ENCODE measurements at places on chromosomes 5 and 9.

- DNase-seq = no peak
Observed at GRCh38 chr5:138725153-138725817, 27.9 kb upstream of the CTNNA1 start.

DNA sequence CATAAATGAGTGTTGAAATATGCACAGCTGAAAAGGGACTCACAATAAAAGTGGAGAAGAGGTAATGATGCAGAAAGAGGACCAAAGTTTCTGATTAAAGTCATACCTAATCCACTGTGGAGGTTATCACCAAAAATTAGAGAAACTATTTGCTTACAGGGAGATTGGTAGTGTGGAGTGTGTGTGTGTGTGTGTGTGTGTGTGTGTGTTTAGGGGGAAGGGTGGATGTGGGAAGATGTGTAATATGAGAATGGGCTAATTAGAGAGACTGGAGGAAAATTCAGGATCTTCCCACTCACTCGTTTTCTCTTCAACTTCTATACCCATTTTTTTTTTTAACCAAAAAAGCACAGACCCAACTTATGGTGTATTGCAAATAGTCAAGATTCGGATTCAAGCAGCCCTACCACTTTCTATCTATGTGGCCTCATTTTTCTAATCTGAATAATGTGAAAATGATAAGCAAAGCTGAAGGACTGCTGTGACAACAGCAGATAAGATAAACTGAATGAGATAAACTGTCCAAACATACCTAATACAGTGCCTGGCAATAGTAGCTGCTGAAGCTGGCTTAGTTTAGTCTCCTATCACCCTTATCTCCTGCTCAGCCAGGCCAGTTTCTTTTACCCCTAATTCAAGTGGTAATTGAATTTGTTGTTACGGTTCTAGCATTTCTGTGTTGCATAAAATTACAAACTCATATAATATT, 501.1 kb downstream of the KDM4C start:
- no peak for DNase-seq

- no peak for DNase-seq
Observed at GRCh38 chr5:107430071-107430625, 240.6 kb downstream of the EFNA5 start.

DNA sequence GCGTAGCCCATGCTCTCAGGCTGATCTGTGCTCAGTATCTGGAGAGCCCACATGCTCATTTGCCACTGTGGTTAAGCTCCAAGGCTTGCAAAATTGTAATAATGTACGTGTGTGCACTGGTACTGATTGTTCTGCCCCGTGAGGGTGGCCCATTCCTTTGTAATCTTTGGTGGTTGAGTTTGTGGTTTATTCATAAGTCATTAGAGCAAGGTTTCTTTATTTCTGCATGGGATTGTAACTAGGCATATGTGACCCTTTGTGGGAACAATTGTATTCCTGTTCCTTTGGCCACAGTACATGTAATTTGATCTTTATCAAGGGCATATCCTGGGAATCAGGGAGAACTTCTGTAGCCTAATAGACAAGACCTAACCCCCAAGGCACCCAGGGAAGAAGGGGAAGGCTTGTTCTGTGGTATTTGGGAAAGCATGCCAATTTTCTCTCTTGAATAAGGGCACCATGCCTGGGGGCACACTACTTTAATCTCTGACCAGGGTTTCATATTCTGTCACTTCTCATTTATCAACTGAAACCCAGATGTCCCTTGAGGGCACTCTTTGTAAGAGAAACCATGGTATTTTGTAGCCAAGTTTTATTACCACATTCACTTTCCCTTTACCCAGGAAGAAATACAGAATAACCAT, 74.6 kb downstream of the NPR3 start:
- DNase-seq = no peak

DNA sequence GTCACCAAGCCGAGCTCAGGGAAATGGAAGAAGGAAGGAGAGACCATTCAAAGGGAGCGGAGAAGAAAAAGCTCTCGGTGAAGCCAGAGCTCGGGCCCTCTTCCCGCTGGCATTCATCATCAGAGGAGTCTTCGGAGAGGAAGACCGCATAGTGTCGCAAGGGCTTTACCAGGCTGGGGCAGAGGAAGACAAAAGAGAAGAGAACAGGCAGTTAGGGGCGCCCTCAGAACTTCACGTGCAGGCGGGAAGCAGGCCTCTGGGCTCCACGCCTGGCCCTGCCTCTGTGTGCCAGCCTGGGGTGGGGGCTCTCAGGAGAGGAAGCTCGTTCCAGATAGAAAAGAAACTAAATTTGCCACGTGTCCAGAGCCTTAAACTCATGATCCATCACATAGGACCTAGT, 31.7 kb downstream of the CRB2 start:
- DNase-seq = no peak

- no peak for DNase-seq
Observed at GRCh38 chr9:137234055-137234697, 3.5 kb downstream of the SLC34A3 start.

DNA sequence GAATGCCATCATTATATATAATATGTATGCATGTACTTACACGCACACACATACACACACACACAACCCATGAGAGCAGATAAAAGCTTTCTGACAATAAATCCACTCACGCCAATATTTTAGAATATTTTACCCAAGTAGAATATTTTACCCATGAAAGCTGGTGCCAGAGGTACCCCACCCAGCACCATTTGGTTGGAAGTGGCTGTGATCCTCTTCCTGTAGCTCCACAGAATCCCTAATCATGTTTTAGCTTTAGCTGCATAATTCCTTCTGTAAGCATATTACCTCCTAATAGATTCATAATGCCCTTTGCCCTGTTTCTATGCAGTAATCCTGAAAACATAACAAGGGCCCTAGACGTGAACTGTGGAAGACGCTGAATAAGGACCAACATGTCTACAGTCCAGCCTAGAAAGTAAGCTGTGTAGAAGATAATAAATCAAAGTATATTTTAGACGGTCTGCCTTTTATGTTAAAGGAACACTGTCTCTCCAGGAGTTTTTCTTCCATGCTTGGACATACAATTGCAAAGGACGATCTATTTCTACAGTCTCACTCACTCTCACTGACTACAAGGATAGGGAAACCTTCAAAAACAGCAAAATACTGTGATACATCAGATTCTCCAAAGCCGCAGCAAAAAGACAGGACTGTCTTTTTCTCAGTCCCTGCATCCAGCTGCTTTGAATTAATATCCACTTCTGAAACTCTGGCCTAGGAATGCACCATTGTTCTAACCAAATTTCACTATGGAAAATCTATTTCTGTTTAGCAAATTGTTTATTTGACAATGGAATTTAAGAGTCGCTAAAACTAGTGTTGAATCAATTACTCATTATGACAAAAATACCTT, 98.2 kb downstream of the USP20 start:
- no peak for DNase-seq

DNA sequence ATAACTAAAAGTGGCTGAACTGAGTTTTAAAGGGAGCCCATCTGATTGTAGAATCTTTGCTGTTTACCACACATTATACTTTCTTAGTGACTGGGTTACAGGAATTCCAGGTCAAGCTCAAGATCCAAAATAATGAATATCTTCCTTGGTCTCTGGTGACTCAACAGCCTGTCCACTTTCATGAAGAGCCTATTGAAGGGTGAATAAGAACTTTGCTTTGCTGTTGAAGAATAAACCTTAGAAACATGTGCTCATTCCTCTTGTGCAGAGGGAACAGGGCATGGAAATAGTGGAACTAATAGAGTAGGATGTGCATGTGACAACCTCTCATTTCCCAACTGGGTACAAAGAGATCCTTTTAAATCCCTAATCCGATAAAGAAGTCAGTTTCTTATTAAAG, 21.4 kb downstream of the ALDH1A1 start:
- no peak for DNase-seq

DNA sequence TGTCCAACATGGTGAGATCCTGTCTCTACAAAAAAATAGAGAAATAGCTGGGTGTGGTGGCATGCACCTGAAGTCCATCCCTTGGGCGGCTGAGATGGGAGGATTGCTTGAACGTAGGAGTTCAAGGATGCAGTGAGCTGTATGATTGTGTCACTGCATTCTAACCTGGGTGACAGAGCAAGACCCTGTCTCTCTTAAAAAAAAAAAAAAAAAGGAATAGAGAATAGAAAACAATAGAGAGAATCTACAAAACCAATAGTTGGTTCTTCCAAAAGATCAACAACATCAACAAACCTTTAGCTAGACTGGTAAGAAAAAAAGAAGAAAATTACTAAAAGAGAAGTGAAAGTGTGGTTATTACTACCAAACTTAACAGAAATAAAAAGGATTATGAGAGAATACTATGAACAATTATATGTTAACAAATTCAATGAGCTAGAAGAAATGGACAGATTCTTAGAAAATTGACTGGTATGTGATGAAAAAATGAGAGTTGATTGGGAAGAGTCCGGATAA, 8.1 kb upstream of the SLC38A9 start:
- DNase-seq = no peak

DNA sequence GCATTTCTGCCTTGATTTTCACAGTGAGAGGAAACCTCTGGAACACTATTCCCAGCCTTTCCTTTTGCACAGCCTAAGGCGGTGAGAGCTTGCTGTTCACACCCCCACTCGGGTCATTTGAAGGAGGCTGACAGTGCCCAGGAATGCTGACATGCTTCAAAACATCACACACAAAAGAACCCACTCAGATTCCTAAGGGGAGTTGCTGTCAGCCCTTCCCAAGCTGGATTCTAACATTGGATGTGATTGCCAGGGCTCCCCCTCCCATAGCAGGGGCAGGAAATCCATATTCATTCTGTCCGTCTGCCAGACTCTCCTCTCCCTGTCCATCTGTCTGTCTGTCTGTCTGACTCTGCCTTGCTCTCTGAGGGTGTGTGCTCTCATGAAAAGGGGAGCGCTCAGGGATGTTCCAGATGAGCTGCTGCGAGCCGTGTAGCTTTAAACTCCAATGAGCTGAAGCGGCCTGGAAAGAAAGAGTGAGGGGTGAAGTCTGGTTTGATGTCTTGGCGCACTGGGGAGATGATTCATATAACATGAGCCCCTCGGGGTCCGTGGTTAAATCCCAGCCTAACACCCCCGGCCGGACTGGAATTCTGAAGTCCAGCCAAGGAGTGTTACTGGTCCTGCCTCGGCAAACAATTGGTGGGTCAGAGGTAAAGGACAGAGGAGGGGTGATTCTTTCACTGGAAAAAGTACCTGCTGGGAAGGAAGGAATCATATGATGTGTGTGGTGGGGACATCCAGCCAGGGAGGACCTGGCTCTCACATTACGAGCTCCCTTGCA, 517.0 kb downstream of the CCDC171 start:
- no peak for DNase-seq

DNA sequence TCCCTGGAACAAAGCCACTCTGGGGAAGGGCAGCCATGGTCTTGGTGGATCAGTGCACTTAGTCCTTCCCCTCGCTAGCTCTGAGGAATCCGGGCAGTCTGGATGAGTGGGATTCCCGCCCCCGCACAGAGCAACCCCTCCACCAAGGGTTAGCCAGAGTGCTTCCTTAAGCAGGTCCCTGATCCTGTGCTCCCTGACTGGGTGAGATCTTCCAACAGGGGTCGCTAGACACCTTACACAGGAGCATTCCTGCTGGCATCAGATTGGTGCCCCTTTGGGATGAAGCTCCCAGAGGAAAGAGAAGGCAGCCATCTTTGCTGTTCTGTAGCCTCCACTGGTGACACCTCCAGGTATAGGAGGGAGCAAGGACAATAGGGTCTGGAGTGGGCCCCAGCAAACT, 228.8 kb downstream of the AP3B1 start:
- no peak for DNase-seq

- DNase-seq = no peak
Observed at GRCh38 chr9:108639696-108640095, 216.1 kb downstream of the ACTL7B start.

DNA sequence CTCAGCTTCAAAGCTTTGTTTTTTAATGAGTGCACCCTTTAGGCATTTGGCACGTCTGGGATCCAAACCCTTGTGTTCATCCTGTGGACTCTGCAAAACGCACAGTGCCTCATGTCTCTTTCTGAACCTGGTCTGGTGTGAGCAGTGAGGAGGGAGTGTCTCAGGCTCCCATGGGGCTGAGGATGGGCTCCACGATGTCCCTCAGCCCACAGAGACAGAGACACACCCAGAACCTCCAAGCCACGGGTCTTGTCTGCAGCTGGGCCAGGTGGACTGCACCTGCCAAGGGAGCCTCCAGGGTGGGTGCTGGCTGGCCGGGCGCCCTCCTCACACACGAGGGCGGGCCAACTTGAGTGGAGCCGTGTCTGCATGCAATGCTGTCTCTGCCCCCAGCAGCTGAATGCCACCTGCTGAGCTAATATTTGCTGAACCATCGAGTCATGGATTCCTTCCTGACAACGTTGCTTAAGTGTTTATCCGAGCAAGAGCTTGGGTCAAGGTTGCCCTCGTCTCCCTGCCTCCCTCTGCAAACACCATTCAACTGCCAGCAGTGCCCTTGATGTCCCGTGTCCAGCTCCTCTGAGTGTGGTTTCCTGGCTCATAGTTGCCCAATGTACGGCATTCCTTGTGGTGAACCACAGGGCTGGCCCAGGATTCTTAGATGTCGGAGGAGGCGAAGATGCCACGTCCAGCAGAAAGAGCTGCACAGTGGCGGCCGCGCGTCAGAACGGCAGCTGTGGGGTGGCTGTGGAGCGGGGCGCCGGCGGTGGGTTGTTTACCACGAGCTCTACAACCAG, 31.4 kb upstream of the LPCAT1 start:
- no peak for DNase-seq

DNA sequence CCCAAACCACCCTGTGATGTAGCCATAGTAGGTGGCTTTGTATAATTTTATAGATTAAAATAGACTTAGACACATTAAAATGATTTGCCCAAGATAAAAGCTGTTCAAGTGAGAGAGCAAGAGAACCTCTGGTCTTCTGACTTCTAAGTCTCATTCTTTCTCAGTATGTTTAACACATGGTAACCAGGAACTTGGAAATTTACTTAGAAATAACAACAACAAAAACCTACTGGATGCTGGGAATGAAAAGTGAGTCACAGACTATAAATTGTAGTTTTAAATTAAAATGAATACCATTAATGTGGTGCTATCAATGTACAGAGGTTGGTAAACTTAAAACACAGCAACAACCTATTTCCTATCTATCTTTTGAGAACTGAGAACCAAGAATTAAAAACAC, 30.4 kb downstream of the HMGCR start:
- DNase-seq = no peak

- no peak for DNase-seq
Observed at GRCh38 chr9:136206602-136207275, 1.8 kb upstream of the LHX3 start.

DNA sequence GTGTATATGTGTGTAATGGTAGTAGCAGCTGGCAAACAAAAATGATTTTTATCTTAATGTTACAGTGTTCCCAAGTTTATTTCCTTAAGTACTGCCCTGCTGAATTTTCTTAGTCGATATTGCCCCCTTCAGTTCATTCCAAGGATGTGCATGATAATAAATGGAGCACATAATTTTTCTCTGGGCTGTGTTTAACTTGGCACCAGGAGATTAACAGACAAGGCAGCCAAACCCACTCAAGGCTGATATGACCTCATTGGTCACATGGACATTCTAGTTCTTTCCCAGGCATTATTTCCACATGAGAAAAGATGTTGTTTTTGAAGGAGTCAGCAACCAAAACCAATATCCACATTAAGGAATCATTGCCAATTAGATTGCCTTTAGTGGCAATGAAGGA, 61.8 kb downstream of the COX7C start:
- no peak for DNase-seq

GRCh38 chr5:78905084-78905938, 79.8 kb downstream of the ARSB start:
- no peak for DNase-seq

- no peak for DNase-seq
Observed at GRCh38 chr5:83726912-83727311, 6.3 kb upstream of the HAPLN1 start.

- DNase-seq = no peak
Observed at GRCh38 chr9:19969721-19970120, 180.9 kb upstream of the SLC24A2 start.
